ENCODE measurements at places on chromosomes 12 and 14.
A peak's percentile ranks its signal among the peaks of the same experiment; 100 is the strongest.

DNA sequence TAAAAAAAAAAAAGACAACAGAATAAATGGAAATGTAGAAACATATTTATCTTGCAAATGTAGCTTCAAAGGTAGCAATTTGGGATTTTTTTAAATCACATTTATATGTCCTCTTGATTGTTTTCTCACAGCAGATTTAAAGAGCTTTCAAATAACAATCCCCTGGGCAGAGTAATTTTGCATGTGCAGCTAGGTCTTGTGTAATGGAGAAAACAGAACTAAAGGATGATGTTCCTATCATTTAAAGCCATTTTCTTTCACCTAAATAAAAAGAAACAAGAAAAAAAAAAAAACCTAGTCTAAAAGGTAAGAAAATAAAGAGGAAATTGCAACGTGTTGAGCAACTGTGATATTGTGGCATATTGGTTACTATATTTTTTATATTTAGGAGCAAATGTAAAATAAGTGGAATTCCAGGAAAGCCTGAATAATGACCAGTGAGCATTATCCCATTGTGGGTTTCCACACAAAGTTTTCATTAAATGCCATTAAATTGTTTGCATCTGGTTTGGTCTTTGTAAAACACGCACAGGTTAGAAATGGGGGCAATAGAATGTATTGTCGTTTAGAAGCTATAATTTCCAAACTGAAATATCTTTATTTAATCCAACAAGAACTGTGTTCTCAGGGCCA lies 215.6 kb downstream of the SLC6A15 start:
- no peak for DNase-seq

DNA sequence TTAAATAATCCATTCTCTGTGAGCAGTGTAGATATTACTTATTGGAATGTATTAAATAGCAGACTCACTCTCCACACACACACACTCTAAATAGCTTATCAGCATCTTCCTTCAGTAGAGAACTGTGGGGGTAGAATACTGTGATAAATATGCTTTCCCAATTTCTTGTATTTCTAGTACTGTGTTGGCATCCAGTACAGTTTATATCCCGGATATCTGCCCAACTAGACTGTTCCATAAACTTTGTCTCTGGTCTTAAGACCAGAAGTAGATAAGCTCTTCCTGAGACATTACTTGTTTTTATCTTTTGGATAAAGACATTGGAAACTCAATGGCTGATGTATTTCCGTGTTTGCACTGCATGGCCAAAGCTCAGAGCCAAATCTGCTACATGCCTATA lies 136.2 kb upstream of the PDZRN4 start:
- DNase-seq = no peak

- DNase-seq = no peak
These were observed 4.8 kb downstream of the TNFAIP2 start for GRCh38 chr14:103127861-103128598.

DNA sequence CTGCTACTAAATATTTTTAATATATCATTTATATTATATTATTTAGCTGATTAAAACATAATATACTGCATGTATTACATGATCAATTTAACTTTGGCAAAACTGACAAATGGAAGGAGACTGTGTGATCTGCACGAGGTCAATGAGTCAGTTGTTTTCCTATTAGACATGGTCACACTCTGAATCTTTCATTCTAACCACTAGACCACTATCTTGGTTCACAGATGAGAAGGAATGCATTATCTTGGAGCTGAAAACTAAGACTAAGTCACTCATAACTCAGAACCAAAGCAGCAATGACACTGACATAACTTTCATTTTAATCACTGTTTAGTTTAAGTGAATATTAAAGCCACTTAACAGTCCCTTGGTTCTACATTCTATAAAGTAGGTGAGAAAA lies 37.4 kb downstream of the GNPTAB start:
- no peak for DNase-seq

- peak; percentile 15 for DNase-seq
These were observed 318.4 kb downstream of the RAD51B start for GRCh38 chr14:68137704-68138619.

DNA sequence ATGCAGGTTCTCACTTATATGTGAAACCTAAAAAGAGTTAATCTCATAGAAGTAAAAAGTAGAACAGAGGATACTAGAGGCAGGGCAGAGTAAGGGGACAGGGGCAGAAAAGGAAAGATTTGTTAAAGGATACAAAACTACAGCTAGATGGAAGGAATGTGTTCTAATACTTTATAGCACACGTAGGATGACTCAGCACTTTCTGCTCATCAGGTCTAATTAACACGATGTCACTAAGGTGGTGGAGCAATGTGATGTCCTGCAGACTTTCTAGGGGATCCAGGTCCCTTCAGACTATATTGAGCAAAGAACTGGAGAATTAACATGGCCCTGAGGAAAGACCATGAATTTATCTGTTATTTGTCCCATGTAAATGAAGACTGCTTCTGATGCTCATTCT lies 80.8 kb upstream of the CMKLR1 start:
- no peak for DNase-seq

DNA sequence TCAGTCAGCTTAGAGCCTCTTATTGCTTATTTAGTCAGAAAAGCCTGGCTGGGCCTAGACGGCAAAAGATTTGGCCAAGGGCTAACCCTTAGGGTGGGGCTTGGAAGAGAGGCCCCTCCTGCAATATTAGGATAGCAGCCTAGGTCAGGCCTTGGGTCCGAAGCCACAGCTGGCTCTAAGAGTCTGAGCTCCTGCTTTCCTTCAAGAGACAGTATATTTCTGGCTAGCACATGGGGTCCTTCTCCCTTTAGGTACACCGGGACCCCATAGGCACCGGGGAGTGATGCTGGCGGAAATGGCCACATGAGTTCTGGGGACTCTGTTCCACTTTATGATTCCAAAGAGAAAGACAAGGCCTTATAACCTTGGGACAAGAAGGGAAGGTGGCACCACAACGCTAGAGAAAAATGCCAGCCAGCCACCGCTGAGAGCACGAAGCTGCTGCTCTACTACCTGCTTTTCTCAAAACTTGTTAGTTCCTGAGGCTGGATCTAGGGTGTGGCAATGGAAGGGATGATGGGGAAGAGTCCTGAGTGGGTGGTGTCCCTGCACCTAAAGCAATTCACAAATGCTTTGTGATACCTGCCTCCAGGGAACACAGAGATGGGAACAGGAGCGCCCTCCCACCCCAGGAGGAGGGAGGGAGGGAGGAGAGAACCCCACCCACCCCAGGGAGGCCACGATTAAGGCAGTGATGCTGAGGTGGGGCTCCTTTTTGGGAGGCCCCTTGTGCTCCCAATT lies 3.1 kb upstream of the AVIL start:
- DNase-seq = no peak

DNA sequence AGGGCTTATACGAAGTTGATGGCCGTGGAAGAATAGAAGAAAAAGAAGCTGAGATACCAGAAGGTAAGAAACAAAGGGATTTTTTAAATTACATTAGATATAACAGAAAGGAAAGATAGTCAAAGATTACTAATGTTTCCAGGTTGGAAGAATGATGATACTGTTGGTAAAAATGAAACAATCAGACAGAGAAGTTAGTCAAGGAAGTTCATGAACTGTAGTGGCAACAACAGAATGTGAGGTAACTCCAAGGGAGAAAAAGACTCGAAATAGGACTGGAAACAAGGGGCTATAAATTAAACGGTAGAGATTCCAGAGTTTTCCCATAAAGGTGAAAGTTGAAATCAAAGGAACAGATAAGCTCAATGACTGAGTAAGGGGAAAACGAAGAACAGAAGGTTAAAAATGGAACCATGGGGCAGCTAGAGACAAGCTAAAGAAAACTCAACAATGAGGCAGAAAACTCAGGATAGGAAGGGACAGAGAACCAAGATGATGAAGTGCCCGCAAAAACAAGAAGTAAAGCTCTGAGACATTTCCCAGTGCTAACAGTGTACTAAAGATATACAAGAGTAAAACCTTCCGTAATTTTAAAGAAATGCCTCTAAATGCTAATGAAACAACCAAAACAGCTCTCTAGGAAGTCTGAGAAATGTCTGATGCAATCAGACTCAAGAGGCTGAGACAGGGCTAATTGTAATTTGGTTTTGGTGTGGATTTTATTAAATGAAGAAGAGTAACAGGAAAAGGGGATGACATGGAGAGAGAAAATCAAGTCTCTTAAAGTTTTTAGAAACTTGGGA lies 70.0 kb downstream of the PPP2R5E start:
- no peak for DNase-seq

DNA sequence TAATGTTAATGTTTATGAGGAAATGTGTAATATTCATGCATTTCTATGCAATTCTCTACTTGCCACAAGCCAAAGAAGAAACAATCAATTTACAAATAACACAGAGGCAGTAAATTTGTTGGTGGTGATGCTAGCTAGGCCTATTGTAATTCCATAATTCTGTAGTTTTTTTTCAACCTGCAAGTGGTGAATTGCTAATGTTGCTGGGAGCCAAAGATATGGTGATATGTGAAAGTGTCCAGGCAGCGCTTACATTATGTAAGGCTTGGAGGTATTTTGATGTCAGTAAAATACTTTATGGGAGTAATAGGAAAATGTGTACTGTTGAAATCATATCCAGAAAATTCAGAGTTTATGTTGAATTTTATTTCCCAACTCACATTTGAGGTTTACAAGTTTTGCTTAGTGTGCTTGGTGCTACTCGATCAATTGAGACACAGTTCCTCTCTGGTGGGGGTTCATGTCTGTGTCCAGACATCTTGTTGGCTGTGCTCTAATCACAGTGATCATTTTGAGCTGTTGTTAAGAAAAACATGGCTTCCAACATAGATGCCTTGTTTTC lies 23.2 kb downstream of the TMTC2 start:
- no peak for DNase-seq
